Naive B cell (primary cell): ENCODE measurements at places on chromosomes 11 and 22.
A peak's percentile ranks its signal among the peaks of the same experiment; 100 is the strongest.

DNA sequence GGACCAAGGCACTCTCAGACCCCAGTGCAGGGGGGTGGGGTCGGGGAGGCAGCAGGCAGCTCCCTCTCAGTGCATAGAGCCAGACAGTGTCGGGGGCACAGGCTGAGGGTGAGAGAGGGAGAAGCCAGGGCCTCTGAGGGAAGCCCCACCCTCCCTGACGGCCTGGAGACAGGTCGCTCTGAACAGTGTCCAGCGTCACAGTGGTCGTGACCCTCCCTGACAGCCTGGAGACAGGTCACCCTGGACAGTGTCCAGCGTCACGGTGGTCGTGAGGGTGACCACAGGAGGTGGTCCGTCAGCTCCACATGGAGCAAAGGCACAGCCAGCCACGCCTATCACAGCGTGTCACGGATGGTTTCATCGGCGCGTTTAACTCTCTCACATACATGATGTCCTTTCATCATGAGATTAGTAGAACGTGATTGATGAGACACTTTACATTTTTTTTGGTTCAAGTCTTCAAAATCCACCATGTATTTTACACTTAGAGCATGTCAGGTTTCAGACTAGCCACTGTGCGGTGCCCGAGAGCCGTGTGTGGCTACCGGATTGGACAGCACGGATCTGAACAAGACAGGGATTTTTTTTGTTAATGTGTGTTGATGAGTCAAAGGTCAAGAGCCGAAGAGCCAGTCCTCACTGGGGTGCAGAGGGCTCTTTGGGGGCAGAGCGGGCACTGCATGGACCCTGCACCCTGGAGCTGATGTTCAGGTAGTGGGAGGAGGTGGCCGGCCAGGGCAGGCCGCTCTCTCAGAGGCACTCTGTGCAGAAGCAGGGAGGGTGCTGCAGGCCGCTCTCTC, 23.9 kb upstream of the PANX2 start:
- DNase-seq, result peak; percentile 14

DNA sequence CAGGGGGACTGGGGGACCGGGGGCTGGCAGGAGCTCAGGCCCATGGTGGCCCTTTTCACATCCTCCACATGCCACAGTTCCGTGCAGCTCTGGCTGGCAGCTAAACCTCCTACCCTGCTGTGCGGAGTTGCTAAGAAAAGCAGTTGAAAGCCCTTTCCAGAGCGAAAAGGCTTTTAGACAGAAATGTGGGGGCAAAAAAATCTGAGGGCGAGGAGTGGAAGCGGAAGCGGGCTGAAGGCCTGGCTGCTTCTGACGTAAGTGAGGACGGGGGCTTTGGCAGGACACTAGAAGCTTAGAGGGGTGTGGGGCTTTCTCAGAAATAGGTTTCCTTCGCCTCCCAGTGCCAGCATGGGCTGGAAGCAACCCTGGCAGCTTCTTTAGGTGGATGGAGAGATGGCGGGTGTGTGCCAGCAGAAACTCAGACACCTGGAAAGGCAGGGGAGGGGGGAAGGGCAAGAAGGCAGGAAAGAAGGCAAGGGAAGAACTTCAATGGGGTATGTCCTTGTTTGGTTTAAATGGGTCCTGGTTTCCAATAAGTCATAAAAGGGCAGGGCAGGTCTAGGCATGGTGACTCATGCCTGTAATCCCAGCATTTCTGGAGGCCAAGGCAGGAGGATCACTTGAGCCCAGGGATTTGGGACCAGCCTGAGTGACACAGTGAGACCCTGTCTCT, 11.2 kb upstream of the DGKZ start:
- no peak for DNase-seq

- DNase-seq, result no peak
Observed at GRCh38 chr22:33639588-33640254, 280.6 kb downstream of the LARGE1 start.

GRCh38 chr22:46159777-46160176, 9.5 kb downstream of the PPARA start:
- no peak for DNase-seq

- DNase-seq, result no peak
Observed at GRCh38 chr11:107545101-107545514, 20.4 kb downstream of the ALKBH8 start.

- DNase-seq, result no peak
Observed at GRCh38 chr11:134481135-134481534, 69.1 kb upstream of the B3GAT1 start.

DNA sequence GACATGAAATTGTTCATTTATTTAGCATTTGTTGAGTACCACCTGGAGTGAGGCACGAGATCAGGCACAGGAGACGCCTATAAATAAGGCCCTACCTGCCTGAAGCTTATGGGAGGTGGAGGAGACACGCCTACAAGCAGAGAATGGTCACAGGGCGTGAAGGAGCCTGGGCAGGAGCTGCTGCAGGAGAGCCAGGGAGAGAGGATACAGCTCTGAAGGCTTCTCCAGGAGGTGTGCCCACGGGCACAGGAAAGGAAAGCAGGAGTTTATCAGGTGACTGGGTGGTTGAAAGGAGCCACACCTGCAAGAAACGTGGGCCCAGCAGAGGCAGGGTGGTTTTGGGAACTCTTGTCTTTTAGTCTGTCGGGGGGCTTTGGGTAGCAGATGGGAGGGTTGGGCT, 70.3 kb downstream of the BMAL1 start:
- DNase-seq, result no peak

- DNase-seq, result no peak
Observed at GRCh38 chr22:45526768-45527360, 24.2 kb downstream of the FBLN1 start.

DNA sequence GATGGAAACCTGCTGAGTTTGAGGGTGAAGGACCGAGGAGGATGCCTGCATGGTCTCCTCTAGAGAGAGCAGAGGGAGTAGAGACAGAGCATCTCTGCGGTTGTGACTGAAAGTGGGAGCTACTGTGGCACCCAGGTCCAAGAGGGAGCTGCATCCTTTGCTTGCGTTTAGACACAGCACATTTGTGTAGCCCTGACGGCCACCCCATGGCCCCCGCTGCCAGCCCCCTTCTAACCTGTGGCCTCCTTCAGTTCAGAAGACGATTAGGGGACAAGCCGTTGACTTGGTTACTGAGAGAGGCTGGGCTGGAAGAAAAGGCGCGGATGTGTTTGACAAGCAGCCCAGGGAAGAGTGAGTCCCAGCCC, 690.9 kb downstream of the BRD1 start:
- no peak for DNase-seq

DNA sequence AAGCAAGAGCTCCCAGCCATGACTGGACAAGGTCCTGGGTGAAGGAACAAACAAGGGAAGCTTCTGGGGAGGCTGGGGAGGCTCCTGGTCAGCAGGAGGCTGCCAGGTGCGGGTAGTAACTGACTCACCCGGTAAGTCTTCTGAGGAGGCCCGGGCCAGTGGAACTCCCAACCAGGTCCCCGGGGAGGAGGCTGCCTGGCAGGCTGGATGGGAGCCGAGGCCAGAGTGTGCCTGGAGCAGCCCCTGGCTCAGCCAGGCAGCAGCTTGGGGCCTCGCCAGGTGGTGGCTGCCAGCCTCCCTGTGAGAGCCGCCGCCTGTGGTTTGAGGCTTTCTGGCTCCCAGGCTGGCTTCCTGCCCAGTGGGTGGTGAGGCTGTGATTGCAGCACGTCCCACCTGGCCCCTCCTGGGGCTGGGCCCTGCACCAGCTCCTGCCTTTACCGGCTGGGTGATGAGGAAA, 46.2 kb downstream of the IGF2 start:
- no peak for DNase-seq

DNA sequence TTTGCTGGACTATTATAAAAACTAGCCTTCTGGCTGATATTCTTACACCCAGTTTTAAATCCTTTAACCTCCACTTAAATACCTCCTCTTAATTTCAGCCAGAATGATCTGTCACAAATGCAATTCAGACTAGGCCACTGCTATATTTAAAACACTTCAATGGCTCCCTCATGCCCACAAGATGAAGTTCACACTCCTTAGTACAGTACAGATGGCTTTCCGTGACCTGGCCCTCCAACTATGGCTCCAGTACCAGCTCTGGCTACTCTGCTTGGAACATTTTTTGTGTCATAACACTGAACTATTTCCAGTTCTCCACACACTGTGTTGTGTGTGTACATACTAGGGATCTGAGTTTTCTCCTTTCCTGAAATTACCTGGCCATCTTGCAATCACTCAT, 353.4 kb downstream of the SOX6 start:
- no peak for DNase-seq

- no peak for DNase-seq
Observed at GRCh38 chr11:130624971-130625544, 176.6 kb downstream of the ADAMTS15 start.

DNA sequence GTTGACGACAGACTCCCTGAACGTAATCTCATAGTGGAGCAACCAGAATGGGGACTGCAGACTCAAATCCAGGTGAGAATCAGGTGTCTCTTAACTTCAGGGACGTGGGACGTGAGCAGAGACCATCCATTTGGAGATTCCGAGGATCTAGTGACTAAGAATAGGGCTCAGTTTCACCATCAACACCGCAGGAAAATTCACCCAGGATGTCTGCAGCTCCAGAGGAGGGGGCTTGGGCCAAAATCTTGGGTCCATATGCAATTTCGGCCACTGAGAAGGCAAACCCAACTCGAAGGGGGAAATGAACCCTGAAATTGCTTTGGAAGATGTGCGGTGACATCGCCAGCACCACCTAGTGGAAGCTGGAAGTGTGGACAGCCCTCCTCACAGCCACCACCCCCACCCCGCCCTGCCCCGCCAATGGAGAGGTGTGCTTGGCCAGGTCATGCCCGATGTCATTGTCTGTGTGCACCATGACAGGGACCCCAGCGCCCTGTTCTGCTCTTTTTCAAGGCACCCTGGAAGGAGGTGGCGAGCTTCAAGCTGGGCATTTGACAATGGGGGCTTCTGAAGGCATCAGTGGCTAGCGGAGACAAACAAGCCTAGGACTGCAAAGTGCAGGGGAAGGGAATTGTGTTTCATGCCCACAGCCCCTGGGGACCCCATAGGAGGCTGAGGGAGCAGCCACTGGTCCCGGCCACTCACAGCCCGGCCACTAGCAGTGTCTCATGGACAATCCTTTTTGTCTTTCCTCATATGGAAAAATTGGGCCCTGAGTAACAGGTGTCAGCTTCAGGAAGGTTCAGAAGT, 24.8 kb downstream of the APOL1 start:
- DNase-seq, result peak; percentile 57

DNA sequence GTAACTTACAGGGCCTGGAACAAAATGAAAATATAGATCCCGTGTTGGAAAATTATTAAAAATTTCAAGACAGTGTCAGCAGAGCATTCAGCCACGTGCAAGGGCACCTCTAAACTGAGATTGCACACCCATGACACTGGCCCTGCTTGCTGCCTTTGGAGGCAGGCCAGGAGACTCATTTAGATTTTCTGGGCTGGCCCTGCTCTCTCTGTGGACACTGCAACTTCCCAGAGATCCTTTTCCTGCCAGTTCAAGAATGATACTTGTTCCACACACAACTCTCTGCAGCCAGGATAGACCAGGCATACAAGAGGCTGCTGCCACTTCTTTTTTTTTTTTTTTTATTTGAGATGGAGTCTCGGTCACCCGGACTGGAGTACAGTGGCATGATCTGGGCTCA, 56.7 kb upstream of the PTPRJ start:
- no peak for DNase-seq

DNA sequence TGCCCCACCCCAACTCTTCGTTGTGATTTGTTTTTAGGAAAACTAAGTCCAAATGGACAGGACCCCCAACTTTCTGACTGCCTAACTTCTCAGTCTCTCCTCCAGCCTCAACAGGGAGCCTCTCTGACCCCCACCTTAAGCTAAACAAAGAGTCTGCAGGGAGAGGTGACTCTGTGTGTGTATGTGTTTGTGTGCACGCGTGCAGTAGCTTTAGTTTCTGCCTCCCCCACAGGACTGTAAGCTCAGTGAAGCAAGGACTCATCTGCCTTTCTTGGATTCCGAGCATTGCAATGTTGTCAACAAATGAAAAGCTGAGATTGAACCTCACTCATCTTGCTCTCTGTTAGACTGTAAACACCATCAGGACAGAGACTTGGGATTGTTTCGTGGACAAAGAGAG, 7.9 kb downstream of the SNAP29 start:
- no peak for DNase-seq

DNA sequence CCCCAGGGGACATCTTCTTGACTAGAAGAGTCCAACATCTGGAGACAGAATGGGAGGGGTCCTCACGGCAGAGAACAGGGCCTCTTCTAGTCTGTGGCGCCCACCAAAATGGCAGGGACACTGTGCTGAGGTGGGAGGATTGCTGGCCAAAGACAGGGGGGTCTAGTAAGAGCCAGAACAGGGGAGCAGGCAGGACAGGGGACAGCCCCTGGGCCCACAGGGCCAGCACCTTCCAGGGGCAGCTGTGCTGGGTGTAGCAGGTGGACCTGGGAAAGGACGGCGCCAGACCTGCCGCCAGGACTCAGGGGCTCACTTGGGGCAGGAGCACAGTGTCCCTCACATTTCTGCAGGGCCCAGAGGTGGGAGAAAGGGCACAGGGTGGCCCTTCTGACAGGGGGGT, 858 bp upstream of the APOBEC3A start:
- no peak for DNase-seq

DNA sequence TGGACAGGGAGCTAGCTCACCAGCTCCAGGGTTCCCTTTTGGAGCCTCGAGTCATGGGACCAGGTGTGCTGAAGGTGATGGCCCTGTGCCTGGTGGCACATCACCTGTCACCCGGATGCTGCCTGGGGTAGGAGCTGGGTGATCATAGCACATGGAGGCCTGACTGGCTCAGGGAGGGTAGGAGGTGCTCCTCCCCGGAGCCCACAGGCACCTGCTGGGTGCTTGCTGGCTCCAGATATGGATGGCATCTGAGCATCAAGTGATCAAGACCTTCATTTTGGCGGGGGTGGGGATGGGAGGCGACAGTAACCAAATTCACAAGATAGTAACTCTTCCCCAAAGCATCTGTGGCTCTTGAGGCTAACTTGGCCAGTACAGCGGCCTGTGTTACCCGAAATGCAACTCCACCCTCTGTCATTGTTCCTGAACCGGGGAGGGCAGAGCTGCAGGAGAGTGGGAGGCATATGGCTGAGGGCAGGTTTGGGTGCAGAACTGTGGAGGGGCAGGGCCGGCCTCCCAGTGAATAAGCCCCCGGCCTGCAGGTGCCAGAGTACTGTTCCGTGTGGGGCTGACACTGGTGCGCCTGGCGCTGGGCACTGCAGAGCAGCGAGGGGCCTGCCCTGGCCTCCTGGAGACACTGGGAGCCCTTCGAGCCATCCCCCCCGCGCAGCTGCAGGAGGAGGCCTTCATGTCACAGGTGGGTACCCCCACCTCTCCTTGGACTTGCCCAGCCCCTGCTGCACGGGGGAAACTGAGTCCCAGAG, 4.7 kb downstream of the TBC1D10C start:
- DNase-seq, result no peak

DNA sequence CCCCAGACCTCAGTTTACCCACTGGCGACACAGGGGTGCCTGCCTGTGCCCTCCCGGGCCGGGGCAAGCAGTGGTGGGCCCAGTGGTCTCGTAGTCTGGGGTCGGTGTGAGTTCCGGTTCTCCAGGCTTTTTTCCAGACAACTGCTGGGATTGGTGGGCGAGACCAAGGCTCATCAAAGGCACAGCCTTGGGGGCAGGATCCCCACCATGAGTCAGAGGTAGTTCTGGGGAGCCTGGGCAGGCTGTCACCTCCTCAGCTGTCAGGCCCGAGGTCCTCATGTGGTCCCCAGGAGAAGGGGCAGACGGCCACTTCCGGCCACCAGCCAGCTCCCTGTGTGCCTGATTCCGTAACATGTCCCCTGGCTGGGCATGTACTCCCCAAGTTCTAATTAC, 827 bp upstream of the MUC2 start:
- no peak for DNase-seq

- DNase-seq, result no peak
Observed at GRCh38 chr22:26210334-26210733, 41.1 kb downstream of the SEZ6L start.
